A549 treated with CORT108297 at 1 μM for 4 hours (cell line): ENCODE measurements at places on chromosomes 2 and 18. TPM values are rescaled to one million over a fixed set of nuclear protein-coding genes. Genes with fewer than 3 reads are reported as not detected.

The G6PC2 gene
- total RNA-seq, result not detected in 5 replicates

The CKAP2L gene
- 12.6 to 18.8 TPM (median 13.7 TPM) in 5 replicates for total RNA-seq

The ABCB11 gene
- 0.01 to 0.02 TPM (median 0.02 TPM) in 5 replicates for total RNA-seq

The CLIP4 gene
- total RNA-seq, result 23.3 to 28.3 TPM (median 25.5 TPM) in 5 replicates

The YWHAQ gene
- 651 to 716 TPM (median 695 TPM) in 5 replicates for total RNA-seq

The POTEJ gene
- total RNA-seq, result not detected in 5 replicates

The AFF3 gene
- total RNA-seq, result 0.01 to 0.16 TPM (median 0.06 TPM) in 5 replicates

The RAB27B gene
- 10.4 to 14.7 TPM (median 12.6 TPM) in 5 replicates for total RNA-seq
